ENCODE measurements at places on chromosomes 3 and 15.

- no peak for DNase-seq
These were observed 25.7 kb upstream of the GSK3B start for GRCh38 chr3:120119846-120120510.

- no peak for DNase-seq
These were observed 143.6 kb downstream of the NAALADL2 start for GRCh38 chr3:175002732-175003143.

DNA sequence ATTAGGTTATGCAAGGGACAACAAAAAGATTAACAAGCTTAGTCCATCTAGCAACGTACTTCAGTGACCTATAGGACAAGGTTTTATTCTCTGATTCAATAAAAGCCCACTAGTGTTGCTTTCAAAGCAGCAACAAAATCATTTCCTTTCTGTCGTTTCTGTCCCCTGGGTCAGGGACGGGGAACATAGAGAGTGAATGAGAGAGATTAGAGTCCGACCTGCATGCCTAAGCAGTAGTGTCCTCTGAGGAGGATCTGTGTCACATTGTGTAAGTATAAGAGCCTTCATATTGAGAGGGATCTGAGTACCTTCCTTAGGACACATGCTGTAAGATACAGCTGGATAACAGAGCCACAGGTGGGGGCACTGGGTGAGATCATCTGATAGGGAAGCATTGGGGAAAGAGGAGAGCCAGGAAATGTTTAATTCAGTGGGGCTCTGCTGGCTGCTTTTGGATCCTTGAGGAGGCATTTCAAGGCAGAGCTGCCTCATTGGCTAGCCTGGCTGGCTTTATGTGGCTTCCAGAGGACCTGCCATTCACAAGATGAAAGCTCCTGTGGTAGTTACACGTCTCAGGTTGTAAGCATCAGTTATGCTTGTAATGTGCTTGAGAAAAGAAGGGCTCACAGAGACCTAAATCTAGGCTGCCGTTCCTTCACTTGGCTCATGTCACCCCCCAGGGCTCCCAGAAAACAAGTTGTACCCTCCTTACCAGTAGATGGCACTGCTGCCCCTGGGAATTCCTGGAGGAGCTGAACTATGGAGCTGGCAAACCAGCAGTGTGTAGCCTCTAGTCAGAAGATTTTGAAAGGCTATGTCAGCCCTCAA lies 2.7 kb downstream of the TMEM108 start:
- peak; percentile 28 for DNase-seq

- DNase-seq, result no peak
These were observed 46.9 kb downstream of the CHSY1 start for GRCh38 chr15:101204739-101205535.

DNA sequence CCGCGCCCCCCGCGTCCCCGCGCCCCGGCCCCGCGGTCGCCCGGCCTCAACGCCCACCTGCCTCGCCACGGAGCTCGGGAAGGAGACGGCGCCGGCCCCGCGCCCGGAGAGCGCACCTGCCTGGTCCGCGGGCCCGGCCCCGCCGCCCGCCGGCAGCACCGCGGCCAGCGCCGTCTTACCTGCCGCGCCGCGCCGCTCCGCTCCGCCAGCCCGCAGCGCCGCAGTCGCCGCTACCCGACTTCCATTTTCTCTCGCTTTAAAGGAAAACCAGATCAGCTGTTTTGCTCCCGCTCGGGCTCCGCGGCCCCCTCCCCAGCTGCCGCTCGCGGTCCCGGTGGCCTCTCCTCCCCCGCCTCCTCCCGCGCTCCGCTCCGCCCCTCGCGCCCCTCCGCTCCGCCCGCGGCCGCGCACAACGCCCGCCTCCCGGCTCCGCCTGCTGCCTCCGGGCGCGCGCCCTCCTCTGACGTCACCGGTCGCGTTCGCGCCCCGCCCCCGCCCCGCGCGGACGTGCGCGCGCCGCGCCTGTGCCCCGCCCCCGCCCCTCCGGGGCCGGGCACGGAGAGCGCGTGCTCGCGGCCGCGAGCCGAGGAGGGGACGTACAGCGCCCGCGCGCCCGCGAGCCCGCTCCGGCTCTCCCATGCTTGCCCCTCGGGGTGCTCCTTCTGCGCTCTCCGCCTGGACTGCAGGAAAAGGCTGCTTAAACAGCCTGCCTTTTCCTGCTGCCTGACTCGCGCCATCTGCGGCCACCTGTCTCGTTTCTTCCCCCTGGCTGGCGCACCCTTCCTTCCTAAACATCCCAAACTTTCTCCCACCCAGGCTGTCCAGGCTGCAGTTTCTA lies 159.8 kb upstream of the CHRNA7 start:
- DNase-seq, result peak; percentile 86

DNA sequence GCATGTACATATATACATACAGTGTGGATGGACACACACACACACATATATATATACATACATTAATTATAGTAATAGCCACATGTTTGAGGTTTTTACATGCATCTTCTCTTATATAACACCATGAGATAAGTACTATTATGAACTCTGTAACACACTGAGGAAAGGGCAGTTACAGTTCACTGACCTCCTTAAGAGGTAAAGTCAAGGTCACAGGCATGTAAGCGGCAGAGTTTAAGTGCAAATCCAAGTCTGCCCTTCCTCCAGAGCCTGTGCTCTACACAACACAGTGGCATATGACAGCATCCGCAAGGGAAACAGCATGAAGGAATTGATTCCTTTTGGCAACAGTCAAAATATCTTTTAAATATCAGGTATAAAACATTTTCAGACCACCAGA lies 26.4 kb downstream of the FHIT start:
- DNase-seq, result no peak

DNA sequence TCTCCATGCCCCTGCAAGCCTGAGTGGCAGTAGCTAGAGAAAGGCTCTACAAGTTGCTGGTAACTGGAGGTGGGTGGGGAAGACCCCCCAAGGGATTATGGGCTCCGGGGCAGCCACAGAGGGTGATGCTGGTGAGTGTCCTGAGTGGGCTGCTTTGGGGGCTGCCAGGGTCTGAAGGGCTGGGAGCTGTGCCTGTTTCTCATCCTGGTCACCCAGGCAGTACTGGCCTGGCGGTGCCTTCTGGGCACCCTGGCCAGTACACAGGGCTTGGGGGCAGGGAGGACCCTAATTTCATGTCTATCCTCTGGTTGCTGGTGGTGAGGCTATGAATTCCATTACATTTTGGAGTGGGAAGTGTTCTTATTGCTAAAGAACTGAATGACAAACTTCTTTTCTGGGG lies 46.1 kb upstream of the GATM start:
- DNase-seq, result no peak

- no peak for DNase-seq
These were observed 176.1 kb upstream of the FRMD4B start for GRCh38 chr3:69562020-69562419.

- DNase-seq, result peak; percentile 57
These were observed 9.5 kb downstream of the RPS17 start for GRCh38 chr15:82530606-82531379.

DNA sequence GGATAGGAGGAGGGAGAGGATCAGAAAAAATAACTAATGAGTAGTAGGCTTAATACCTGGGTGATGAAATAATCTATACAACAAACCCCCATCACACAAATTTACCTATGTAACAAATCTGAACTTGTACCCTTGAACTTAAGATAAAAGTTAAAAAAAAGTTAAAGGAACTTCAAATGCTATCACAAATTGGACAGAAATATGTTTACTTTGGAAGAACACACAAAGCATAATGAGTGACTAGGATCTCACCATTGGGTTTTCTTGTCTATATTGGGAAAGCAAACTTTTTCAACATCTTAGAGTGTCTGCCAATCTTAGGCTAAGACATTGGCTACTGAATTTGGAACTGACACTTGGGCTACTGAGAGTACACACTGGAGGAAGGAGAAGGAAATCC lies 140.4 kb downstream of the THRB start:
- no peak for DNase-seq

DNA sequence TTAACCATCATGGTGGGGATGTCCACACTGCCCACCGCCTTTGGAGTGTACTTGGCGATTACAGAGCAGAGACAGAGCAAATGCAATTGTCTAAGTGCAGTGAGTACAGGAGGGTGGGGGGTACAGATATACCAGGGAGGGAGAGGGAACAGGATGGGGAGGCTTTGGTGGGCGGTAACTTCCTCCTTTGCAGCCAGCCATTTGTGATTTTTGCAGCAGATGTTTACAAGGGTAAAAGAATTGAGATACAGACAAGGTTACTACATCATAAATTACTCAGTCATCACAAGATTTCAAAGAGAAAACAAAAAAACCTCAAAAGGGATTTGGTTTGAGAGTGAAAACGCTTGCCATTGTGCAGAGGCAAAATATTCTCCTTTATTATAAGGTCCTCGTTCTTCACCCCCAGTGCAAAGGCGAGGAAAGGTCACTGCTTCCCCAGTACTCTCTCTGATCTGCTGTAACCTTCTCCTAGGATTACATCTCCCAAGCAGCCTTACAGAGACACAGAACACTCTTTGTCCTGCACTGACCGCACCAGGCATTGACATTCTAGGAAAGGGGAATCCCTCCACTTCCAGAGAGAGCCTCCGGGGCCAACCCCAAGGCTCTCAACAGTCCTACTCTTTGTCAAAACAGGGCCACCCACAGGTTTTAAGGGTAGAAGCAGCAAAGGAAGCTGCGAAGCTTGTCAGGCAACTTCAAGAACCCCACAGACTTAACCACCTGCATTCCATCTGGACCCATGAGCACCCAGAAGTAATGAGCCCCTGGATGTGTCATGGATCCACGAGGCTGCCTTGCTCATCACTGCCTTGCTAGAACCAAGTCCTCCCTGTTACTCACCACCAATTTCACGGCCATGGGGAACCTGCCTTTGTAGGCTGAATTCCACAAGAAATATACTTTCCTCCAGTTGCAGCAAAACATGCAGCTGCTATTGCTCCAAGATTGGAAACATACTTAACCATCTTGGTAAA lies 117.3 kb downstream of the ADAMTS17 start:
- DNase-seq, result no peak

DNA sequence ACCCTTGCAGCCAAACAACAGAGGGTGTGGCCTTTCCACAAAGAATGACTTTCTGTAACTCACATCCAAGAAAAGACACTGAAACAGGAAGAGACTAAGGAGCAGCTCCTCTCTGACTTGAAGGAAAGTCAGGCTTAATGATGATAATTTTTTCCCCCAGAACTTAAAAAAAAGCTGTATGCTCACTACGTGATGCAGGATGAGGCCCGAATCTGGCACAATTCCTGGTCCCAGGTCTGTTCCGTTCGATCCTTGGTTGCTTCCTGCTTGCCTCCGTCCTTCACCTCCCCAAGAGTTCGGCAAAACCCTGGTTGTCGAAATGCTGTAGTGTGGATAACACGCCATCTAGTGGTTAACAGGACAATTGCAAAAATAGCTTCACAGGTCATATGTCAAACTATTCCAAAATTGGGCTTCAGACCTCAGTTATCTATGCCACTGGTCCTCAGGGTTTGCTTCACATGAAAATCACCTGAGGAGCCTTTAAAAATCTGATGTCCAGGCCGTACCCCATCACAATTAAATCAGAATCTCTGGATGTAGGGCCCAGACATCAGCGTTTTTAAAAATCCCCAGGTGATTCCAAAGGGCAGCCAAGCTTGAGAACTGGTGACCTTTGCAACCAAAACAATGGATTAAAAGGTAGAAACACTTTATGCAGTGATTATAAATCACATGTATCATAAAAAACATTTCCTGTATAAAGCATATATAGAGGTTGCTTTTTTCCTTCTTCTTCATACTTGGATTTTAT lies 28.1 kb upstream of the SYNM start:
- DNase-seq, result peak; percentile 10

DNA sequence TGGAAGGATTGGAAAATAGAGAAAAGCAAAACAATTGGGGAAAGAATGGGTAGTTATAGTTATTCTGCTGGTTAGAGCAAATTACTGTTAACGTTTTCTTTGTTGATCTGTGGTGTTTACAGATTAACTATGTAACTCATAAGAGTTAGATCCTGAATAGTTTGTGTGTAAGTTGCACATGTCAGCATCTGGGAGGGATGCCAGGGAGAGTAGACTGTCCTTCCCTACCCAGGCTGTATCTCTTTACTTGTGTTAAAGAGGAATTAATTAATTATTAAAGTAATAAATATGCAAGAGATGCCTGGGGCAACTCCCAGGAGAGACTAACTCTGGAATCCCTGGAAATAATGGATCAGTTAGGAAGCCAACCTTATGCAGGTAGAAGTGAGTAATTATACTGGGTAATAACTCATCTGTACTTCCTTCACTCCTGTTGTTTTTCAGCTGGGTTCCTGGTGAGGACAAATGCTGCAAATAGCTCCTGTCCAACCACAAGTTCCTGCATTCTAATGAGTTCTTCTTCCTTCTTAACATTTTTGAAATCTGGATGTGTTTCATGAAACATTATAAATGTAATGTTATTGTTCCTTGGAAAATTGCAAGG lies 18.9 kb downstream of the GHRL start:
- no peak for DNase-seq

DNA sequence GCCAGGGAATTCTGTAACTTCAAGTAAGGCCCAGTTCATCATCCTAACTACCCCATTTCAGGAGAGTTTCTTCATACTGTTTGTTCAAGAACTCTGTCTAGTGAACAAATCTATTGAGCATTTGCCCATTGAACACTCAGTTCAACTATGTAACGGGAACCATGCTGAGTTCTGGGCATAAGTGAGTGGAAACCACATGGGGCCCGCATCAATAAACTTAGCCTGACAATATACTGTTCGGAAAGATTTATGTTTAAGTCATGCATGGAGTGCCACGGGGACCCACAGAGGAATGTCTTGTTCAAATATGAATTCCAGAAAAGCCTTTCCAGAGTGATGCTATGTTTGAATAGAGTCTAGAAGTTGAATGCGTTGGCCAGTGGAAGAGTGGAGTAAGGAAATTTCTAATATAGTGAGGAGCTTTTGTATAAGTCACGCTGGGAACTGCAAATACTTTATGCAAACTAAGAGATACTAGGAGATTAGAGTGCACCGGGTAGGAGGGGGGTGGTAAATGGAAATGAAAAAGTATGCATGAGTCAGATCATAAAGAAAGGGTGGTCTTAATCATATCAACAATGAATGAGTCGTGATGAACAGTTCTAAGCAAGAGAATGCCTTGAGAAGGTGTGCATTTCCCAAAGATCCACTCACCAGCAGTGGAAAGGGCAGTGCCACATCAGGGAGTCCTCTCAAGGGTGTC lies 279.8 kb downstream of the VPS13C start:
- no peak for DNase-seq

GRCh38 chr15:56366211-56366610 lies 985 bp downstream of the TEX9 start:
- DNase-seq, result no peak

Data from activated T-cell treated with anti-CD3 and anti-CD28 coated beads for 48 hours (primary cell).